NCI-H2081 treated with DMSO at 0.1 percent for 48 hours (cell line): ENCODE measurements at places on chromosomes 3 and 15.

- no peak for DNase-seq
These were observed 291.2 kb downstream of the ZBTB20 start for GRCh38 chr3:114855839-114856238.

GRCh38 chr3:126714921-126715320 is 10.9 kb downstream of the CHCHD6 start:
- DNase-seq = no peak

DNA sequence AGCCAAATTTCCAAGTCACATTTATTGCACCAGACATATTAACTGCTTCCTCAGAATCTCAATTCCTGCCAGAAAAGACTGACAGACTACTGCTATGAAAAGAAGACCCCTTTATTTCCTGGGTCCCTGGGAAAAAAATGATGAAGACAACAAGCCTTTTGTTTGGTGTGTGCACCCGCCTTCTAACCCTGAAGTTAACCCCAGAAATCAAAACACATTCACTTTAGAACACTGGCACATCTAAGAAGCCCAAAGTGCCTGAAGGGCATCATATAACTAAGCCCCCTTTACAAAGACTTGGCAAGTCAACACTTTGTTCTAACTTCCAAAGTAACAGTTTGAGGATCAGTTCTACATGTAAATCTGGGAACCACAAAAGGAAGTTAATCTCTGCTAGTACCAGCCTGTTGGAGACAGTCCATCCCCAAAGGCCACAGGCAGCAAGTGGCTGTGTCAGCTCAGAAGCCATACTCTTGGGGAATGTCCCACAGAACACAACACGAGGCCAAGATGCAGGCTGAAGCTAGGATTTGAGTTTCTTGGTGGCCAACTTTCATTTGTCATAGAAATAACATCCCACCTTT is 16.3 kb upstream of the ATP1B3 start:
- no peak for DNase-seq

DNA sequence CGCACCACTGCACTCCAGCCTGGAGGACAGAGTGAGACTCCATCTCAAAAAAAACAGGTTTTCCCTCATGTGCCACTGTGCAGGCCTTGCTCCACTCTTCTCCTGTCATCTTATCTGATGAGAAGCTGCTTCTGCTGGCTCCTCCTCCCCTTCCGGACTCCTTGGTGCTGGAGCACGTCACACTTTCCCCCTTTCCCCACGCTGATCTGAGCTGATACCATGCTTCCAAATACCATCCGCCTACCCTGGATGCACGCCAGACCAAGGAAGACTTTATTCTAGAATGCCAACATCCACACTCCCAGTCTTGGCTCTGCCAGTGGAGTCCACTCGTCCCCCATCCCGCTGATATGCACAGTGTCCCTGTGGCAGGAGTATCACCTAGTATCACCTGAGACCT is 31.3 kb downstream of the HOMER2 start:
- no peak for DNase-seq

- DNase-seq = no peak
These were observed 3.4 kb upstream of the DGKG start for GRCh38 chr3:186365202-186365974.

DNA sequence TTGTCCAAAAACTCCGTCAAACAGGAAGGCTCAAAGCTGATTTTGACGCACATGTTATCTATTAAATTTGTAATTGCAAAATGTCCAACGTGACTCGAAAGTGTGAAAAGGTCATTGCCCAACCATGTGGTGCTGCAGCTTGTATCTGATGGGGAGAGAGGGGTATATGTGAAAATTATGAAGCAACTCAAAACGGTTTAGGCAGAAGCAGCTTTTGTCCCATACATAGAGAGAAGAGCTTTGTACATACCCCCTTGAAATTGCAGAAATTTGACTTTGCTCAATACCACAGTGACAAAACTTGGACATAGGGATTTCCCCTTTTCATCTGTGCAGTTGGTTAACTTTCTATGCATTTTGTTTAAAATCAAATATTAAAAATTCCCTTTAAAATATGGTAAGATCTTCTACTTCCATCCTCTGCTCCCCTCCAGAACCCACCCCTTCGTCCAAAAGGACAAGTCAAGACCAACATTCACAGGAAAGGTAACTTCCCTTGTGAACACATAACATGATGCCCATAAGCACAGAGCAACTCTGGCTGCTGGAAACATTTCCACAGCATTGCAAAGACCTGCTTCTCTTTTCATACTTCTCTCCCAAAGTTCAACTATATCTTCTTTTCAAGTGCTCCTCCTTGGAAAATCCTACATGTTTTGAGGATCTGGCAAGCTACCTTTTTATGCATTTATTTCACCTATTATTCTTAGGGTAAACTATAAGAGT is 253.7 kb upstream of the THBS1 start:
- no peak for DNase-seq

DNA sequence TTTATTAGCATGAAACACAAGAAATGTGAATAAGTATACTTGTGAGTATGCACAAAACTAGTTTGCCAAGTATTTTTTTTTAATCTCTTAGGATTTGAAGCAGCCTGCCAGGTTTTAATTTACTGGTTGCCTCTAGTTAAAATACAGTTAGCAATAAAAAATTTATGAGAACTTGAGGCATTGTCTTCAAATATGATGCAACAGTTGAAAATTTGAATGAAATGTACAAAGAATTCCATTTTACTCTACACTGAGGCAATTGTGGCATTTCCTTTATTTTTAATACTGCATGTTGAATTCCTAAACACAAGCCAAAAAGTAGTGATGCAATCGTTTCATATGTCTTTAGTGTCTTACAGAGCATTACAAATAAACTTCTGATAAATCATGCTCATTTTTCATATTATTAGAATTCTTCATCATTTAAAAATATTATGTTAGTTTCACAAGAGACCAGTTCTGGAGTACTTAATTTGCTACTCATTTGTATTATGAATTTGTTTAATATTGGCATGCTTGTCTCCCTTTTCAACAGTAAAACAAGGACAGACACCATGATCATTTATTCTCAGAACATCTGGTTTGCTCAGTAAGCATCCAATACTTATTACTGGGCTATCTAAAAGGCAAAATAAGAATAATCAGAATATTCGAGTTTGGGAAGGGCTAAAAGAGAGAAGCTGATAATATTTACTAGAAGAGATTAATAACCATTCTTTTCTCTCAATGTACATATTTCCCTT is 124.8 kb upstream of the PTX3 start:
- no peak for DNase-seq

GRCh38 chr3:69659180-69659910 is 79.9 kb upstream of the MITF start:
- DNase-seq = no peak

GRCh38 chr3:171389491-171389890 is 70.7 kb downstream of the TNIK start:
- DNase-seq = no peak

DNA sequence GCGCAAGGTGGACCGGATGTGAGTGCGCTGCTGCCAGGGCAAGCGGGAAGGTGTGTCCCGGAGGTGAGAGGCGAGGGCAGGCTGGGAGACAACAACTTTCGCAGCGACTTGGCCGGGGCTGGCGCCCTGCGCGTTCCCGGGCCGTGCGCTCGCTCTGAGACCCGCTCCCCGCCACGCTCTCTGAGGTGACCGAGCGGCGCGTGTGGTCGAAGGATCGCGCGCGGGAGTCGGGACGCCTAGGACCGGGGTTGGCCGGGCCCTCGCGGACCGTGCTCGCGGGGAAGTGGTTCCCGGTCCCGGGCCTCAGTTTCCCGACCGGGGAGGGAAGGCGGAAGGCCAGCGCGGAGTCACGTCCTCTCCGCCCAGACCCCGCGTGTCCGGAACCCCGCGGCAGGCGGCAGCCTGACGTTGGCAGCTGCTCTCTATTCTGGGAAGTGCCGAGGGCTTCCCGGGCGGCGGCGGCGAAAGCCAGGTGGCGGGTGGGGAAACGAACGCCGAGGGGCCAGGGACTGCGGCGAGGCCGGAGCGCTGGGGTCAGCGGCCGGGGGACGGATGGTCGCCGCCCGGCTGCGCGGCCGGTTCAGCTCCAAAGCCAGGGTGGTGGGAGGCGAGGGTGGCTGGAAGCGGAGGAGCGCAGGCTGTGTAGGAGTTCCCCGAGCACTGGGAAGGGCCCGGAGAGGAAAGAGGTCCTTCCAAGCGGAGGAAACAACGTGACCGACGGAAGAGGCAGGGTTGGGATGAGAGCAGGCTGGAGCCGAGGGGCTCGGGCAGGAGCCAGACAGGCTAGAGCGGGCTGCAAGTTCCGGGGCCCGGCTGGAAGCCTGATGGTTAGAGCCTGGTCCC is 1.0 kb upstream of the IGF2BP2 start:
- DNase-seq = no peak

DNA sequence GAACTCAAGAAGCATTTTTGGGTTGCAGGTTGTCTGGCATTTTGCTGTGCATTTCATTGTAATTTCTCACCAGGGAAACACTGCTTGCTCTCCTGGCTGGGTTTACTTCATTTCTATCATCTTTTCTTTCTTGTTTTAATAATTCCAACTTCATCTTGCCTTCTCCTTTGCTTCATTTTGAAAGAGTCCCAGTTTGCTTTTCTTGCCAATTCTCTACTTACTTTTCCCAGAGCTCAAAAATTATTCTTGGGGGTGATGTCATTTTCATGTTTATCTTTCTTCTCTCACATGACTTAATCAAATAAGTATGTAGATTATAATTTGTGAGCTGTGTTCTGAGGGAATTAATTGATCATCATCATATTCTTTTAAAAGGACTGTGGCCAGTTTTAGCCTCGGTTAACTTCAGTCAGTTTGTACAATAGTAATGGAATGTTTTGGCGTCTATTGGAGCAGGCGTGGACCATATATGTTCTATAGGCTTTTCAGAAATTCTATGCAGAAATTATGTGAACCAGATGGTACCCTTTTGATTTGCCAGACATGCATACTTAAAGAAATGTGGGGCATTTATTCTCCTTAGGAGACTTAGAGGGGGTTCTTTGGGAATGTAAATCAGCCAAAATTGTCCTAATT is 30.1 kb downstream of the SH3GL3 start:
- no peak for DNase-seq

- no peak for DNase-seq
These were observed 33.6 kb downstream of the ADAMTS17 start for GRCh38 chr15:100308213-100308600.

DNA sequence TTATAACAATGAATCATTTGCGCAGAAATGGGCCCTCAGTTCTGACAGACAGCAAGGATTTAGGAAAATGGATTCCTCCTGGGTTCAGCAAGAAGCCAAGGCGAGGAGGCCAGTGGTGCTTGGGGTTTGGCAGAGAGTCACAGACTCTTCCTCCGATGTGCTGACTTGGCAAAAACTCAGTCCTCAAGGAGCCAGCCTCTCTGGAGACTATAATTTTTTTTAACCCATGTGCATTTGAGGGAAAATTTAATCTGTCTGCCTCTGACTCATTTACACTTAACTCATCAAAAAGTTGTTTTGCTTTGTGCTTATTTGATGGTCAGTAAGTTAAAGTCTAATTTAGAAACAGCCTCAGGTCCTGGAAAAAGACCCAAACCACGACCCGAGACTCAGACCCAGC is 34.2 kb upstream of the SLC24A5 start:
- no peak for DNase-seq

DNA sequence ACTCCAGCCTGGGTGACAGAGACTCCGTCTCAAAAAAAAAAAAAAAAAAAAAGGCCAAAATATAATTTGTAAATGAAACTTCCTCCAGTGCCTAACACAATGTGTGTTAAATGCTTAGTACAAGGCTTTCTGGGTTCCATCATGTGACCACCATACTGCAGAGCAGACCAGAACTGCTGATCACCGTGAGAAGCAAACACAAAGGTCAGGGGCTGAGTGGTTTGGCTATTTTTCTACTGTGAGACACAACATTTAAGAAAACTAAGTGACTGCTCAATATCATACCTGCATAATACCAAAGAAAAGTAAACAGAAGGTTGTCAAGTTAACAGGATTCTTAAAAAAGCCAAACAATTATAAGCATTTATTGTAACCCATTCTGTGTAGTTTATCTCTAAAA is 13.2 kb downstream of the ABCC5 start:
- no peak for DNase-seq

GRCh38 chr15:34853001-34853758 is 57.8 kb upstream of the ACTC1 start:
- DNase-seq = no peak

- DNase-seq = no peak
These were observed 39.3 kb upstream of the PPP4R2 start for GRCh38 chr3:72957297-72957696.

GRCh38 chr3:36911990-36912804 is 32.7 kb downstream of the TRANK1 start:
- no peak for DNase-seq

- no peak for DNase-seq
These were observed 55.1 kb downstream of the OTOL1 start for GRCh38 chr3:161551697-161552096.

DNA sequence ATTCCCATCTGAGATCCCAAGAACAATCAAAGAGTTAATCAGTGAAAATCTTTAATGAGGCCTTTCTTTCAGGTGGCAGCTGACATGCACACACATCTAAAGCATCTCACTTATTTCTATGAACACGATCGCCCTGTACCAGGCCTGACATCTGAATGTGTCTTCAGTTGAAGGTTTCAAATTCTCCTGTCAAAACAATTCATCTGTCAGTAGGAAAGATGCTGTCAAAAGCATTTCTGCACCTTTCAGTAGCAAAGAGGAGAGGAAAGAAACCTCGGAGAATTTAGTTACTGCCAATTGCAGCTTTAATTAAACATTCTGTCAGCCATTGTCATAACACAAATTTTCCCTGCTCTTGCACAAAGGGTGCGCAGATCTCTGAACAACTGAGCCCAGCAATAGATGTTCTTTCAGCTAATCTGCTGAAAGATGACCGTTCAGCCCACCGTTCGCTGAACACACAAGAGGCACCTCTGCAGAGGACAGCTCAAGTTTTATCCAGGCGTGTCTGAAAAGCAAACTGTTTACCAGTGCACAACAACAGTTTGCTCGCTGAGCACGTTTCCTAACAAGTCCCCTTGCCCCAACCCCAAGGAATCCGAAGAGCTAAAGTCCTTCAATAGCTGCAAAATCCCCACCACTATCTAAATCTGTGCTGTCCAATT is 34.1 kb downstream of the LRIG1 start:
- no peak for DNase-seq

DNA sequence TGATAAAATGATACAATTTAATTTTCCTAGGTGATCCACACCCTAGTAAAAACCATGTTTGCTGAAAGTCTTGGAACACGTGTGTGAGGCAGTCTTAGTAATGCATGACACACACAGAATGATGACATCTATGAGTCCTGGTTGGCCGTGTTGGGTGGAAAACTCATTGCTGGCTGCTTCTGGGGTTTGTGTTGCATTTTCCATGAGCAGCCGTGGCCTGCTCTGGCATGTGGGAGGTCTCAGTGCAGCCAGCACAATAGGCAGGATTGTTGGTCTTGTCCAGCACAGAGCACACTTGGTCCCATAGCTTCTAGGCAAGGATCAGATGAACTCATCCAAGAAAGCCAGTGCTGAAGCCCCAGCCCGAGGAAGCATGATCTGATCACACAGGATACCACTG is 172.8 kb upstream of the UBE3A start:
- DNase-seq = no peak

- no peak for DNase-seq
These were observed 2.9 kb downstream of the IFT122 start for GRCh38 chr3:129442947-129443346.

GRCh38 chr3:57030721-57031120 is 29.7 kb upstream of the SPATA12 start:
- no peak for DNase-seq

GRCh38 chr15:100667405-100668347 is 65.3 kb downstream of the ASB7 start:
- DNase-seq = no peak
